ENCODE measurements at places on chromosomes 5 and 9. TPM values are rescaled to one million over a fixed set of nuclear protein-coding genes. Genes with fewer than 3 reads are reported as not detected.

GRCh38 chr5:151958111-151958510, 33.5 kb upstream of the GLRA1 start:
- no peak for DNase-seq

DNA sequence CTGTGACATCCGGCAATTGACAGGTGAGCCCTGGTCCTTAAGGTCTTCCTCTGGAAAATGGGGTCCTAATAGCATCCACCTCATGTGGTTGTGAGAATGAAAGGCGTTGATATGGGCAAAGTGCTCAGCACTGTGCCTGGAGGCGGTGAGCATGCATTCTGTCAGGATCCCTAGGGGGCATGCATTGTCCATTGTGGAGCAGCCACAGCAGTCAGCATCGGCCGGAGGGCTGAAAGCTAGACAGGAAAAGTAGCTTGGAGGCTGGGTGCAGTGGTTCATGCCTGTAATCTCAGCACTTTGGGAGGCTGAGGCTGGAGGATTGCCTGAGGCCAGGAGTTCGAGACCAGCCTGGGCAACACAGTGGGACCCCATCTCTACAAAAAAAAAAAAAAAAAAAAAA, 122.2 kb downstream of the LHX2 start:
- peak; percentile 57 for DNase-seq

DNA sequence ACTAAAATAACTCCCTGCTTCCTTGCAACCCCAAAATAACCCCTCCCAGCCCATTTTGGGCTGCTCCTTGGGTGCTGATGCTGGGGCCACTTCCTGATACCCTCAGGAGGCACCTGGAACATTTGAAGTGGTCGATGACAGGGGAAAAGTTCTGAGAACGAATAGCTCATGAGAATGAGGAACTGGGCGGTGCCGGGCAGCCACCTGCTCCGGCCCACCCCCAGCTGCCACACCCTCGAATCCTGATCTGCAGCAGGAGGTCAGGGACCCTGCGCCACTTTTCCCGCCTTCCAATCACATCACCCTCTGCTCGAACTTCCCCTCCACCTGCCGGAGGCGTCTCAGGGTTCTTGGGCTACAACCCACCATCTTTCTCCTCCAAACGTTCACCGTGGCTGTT, 19.7 kb downstream of the HRH2 start:
- no peak for DNase-seq

- no peak for DNase-seq
Measured at GRCh38 chr9:91536211-91536691, 112.6 kb upstream of the NFIL3 start.

DNA sequence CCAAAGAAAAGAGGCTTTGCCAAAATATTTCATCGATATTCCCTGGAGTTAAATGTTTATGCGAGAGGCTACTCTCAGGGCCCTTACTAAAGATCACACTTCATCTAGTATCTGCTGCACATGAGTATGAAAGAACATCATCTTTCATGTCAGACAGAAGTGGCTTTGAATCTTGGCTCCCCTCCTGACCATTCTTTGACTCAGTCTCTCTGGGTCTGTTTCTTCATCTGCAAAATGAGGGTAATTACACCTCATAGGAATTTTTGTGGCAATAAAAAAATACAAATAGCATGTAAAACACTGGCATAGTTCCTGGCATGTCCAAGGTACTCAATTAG, 58.1 kb downstream of the SLIT3 start:
- no peak for DNase-seq

DNA sequence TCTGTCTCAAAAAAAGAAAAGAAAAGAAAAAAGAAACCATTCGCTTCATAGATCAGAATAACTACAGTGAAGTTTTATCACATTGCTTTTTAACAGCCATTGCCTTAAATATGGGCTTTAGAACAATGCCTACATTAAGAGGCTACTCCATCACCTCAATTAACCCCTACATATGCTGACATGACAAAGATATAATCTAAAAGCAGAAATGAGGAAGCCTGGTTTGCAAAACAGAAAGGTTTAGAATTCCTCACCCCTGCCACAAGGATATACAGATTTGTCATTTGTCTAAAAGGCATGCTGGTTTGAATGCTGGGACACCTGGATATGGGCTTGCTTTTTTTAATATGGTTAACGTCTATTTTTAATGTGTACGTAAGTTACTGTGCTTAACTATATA, 1353.0 kb upstream of the C9orf72 start:
- DNase-seq: no peak

- DNase-seq: peak; percentile 46
Measured at GRCh38 chr5:112492291-112492690, 73.2 kb upstream of the EPB41L4A start.

PROB1 gene
- total RNA-seq: 3.9 TPM

CDH9 gene
- total RNA-seq: not detected

CA9 gene
- total RNA-seq: 1.6 TPM

MVB12B gene
- 1.4 TPM for total RNA-seq

TNFSF8 gene
- 38.7 TPM for total RNA-seq

C6 gene
- not detected for total RNA-seq

DNA sequence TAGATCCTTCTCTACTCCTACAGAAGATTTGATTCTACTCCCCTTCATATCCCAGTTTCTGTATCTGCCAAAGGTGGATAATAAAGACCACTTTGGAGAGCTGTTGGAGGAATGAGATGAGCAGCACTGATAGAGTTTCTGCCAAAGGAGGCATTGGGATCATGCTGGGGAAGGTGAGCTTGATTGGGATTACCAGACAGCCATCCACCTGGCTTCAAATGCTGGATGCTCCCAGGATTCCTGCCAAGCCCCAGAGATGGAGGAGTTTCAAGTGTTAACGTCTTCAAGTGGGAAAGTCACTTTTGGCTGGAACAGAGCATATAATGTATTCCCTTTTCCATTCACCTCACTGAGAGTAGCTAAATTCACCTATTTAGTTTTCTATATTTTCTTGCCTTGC, 348.4 kb downstream of the TRIM32 start:
- no peak for DNase-seq

SPATA6L gene
- 0.48 TPM for total RNA-seq

RFX3 gene
- total RNA-seq: 13.4 TPM

DNA sequence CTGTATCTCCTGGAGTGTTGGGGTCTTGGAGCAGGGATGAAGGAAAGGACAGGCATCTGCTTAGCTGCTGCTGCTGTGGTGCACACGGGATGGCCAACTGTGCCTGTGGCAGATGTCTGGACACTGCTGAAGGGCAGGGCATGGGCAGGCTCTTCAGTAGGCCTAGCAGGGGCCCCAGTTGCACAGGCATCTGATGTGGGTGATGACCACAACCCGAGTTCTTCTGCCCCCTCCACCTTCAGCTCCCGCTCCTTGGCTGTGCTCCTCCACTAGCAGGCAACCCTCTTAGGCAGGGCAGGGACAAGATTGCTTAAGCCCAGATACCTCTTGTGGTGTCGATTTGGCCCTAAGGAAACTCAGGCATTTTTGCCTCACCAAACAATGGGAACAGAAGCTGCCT, 9.0 kb upstream of the MEGF10 start:
- no peak for DNase-seq

GLDC gene
- total RNA-seq: 9.9 TPM

HTR1A gene
- not detected for total RNA-seq

DNA sequence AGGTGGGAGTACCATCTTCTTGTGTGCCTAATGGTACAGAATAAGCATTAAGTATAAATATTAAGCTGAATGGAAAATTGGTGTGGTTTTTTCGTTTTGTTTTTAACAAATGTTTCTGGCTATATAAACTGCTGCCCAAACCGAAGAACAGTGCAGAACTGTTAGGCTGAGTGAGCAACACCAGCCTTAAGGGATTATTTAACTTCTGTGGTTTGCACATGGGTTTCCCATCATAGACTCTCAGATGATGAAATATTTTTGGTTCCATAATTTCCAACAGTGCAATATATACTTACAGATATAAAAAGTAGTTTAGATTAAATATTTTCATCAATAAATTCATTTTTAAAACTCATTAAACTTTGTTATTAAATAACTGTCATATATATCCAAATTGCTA, 16.4 kb downstream of the C5orf63 start:
- no peak for DNase-seq

- no peak for DNase-seq
Measured at GRCh38 chr9:135971111-135971766, 10.1 kb upstream of the UBAC1 start.

GRCh38 chr9:132094314-132094791, 14.7 kb upstream of the MED27 start:
- DNase-seq: no peak

DNA sequence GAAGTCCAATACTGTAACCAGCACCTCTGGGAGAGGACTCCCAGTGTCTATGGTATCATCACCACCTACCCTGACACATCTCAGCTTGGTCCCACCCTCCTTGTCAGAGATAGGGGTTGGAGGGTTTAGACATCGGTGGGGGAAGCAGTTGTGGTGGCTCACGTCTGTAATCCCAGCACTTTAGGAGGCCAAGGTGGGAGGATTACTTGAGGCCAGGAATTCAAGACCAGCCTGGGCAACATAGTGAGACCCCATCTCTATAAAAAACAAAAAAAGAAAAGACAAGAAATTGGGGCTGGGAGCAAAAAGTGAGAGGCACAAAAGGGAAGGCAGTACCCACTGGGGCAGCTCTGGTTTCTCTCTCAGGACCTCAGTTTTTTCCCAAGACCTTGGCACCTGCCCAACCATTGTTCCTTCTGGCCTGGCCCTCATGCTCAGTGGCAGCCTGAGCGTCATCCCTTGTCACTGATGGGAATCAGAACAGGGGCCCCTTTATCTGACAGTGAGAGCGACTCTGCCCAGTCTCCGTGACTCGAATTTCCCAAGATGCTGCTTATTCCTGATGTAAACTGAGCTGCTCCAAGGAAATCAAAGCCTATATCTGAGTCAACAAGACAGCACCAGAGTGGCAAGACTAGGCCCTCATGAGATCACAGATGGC, 80.5 kb upstream of the HSPA9 start:
- no peak for DNase-seq
